Esophagus squamous epithelium (tissue), 5 donors: ENCODE measurements at places on chromosomes 16 and 17.

GRCh38 chr16:64990101-64990500, 131.8 kb downstream of the CDH11 start:
- DNase-seq, result no peak

- DNase-seq, result no peak
These were observed 966 bp downstream of the MIEN1 start for GRCh38 chr17:39729280-39729851.

- no peak for DNase-seq
These were observed 155.6 kb downstream of the GRIN2A start for GRCh38 chr16:10026593-10026992.

DNA sequence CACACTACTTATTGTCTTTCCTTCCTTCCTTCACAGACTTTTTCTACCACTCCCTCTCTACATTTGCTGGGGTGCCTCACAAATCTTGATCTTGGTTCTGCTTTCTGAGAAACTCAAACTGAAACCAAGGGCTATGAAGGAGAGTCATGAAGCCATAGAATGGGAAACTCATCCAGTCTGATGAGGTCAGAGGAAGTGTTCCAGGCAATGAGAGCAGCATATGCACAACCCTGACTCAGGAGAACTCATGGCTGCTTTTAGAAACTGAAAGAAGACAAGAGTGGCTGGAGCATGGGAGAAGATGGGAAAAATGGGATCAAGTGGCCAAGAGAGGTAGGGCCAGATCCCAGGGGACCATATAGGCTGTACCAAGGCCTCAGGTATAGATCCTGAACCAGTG, 130.0 kb upstream of the TOX3 start:
- DNase-seq, result no peak
